ENCODE measurements at places on chromosomes 13 and 19.

DNA sequence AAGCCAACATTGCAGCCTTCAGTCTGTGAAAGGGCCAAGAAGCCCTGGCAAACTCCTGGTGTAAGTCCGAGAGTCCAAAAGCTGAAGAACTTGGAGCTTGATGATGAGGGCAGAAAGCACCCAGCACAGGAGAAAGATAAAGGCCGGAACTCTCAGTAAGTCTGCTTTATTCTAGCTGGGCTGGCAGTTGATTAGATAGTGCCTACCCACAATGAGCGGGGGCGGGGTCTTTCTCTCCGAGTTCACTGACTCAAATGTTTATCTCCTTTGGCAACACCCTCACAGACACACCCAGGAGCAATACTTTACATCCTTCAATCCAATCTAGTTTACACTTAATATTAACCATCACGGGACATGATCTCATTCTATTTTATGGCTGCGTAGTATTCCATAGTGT lies 1317.1 kb downstream of the SLITRK1 start:
- no peak for DNase-seq

DNA sequence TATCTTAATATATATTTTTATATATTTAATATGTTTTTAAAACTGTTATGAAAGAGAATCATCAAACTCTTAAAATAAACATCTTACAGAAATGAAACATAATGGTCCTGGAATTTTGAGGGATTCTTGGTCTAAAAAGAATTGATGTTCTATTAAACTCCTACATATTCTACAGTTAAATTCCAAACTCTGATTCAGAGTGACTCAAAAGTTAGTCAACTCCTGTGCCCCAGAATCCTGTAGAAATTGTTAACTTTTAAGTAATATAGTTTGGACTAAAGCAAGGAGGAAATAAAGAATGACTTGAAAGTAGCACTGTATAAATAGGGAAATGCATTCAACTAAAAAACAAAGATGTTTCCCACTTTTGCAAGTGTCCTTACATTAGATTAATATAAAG lies 47.7 kb downstream of the FNDC3A start:
- DNase-seq = no peak

DNA sequence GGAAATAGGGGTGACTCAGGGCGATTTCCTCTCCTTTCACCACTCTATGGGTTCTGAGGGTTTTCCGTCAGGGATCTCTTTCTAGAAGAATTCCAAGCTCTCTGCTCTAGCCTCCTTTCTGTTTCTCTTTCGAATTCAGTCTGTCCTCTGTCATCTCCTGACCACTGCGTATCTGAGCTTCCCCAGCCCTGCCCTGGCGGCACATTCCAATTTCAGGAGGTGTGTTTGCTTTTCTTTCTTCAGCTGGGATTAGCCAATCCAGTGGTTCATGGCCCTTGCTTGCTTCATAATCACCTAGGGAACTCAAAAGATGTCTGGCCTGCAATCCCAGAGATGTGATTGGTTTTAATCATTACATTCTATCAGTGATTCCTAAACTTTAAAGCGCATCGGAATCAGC lies 9.4 kb downstream of the IFNL2 start:
- no peak for DNase-seq

DNA sequence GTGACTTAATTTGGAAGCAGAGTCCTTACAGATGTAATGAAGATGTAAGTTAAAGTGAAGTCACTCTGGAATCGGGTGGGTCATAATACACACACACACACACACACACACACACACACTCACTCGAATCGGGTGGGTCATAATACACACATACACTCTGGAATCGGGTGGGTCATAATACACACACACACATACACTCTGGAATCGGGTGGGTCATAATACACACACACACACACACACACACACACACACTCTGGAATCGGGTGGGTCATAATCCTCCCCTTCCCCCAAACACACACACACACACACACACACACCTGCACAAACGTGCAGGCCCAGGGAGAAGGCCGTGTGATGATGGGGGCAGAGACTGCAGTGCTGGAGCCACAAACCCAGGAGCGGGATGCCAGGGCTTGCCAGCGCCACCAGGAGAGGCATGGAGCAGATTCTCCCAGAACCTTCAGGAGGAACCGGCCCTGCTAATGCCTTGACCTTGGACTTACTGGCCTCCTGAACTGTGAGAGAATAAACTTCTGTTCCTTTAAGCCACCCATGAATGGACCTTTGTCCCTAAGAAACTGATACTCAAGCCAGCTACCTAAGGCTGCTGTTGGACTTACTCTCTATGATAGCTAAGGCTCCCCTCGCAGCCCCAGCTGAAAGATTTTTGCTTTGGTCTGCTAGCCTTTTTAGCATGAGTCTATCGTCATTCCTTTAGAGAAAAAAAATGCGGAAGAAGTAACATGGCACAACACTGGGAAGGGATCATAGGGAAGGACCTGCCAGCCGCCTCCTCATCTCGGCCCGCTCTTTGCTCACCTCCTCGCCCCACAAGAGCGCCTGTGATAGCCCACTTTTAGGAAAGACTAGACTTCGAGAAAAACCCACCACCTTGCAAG lies 136.2 kb upstream of the RNF113B start:
- no peak for DNase-seq

- DNase-seq = no peak
These were observed 14.8 kb downstream of the DHX34 start for GRCh38 chr19:47363758-47364531.

GRCh38 chr13:68076046-68076445 lies 845.9 kb upstream of the PCDH9 start:
- DNase-seq = no peak

GRCh38 chr19:14577885-14578427 lies 4.9 kb upstream of the CLEC17A start:
- no peak for DNase-seq

- DNase-seq = no peak
These were observed 155.3 kb upstream of the ZNF507 start for GRCh38 chr19:32189956-32190706.

DNA sequence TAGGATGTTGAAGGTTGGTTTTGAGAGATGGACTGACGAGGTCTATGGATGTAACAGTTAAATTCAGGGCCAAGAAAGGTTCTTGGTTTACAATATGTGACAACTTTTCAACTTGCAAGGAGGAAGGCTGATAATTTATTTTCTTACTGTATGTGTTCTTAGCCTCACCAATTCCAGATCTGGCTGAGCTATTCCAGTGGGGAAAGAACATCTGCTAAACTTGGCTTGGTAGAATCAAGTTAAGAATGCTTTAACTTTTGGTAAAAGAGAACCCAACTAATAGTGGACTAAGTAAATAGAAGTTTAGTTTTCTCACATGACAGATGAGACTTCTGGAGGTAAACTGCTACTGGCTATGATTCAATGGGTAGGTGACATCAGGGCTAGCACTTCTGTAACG lies 222.9 kb downstream of the KLF5 start:
- DNase-seq = no peak

All from CD4-positive, alpha-beta T cell treated with Interleukin-12 subunit alpha and Interleukin-12 subunit beta, for 1 hour (primary cell).